Amniotic stem cell (primary cell): ENCODE measurements at places on chromosomes 1 and 21.

GRCh38 chr1:12011998-12012397 is 7.3 kb upstream of the MIIP start:
- DNase-seq = no peak

- DNase-seq = no peak
These were observed 1.0 kb downstream of the CCDC181 start for GRCh38 chr1:169426174-169426705.

- DNase-seq = no peak
These were observed 3.9 kb downstream of the NEGR1 start for GRCh38 chr1:72278461-72278860.

DNA sequence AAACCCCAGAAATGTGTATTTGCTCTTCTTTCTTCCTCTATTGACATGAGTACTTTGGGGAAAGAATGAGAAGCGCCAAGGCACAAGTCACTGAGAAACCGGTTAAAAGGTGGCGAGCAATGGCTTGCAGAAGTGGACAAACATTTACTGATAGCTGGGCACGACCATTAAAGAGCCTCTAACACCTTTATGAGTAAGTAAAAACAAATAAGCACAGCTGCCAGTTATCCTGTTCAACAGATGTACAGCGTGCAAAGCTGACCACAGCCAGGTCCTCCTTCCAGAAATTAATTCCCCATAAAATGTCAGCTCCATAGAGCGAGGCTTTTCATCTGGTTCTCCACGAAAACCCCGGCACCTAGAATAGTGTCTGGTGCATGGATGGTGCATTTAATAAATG is 72.7 kb downstream of the CAPZB start:
- no peak for DNase-seq

DNA sequence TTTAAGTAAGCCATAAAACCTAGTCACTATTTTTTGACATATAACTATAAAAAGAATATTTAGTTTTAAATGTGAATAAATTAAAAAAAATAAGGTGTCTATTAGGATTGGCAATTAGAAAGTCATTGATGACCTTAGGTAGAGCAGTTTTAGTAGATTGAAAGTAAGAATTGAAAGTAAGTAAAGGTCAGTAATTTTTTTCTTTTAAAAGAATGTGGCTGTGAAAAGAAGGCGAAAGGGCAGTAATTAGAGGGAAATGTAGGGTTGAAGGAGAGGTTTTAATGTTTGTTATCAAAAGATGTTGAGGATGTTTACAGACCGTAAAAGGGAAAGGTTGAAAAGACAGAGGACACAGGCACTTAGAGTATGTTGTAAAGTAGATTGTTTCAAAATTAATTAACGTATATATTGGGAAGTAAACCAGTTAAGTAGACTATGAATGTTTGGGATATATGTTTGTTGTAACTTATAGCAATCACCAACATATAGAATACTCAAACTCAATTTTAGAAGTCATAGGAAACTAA is 41.0 kb downstream of the ZFYVE9 start:
- DNase-seq = no peak

- DNase-seq = peak; percentile 51
These were observed 6.2 kb downstream of the NECTIN4 start for GRCh38 chr1:161082996-161083747.

DNA sequence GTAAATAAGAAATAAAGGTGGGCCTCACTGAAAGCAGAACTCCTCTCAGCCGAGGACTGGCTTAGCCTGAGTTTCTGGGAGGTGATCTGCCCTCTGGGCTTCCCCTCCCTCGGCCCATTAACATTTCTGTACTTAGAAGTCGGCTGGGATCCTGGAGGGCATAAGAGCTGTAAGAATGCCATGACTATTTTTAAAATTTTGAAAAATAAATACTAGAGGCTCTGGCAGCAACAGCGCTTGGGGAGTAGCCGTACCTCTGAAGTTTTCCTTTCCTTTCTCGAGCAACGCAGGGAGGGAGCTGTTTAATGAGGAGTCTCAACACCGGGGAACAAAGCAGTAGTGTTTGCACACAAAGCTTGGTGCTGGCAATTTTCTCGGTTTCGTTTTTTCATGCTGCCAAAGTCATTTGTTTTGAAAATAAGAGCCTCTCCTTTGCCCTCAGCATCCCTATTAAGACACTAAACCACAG is 498.7 kb downstream of the SMYD3 start:
- DNase-seq = no peak

DNA sequence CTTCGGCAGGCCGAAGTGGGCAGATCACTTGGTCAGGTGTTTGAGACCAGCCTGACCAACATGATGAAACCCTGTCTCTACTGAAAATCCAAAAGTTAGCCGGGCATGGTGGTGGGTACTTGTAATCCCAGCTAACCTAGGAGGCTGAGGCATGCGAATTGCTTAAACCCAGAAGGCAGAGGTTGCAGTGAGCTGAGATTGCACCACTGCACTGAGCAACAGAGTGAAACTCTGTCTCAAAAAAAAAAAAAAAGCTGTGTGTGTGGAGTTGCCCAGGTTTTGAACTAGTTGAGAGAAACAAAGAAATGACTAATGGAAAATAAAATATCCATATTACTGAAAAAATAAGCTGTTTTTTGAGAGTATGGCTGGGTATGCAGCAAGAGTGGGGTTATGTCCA is 100.2 kb downstream of the GTF2B start:
- no peak for DNase-seq

- no peak for DNase-seq
These were observed 162.3 kb downstream of the PSMG1 start for GRCh38 chr21:39020751-39021477.

GRCh38 chr1:235791532-235792060 is 75.1 kb downstream of the LYST start:
- no peak for DNase-seq

GRCh38 chr1:242454262-242455051 is 70.0 kb downstream of the PLD5 start:
- DNase-seq = no peak

DNA sequence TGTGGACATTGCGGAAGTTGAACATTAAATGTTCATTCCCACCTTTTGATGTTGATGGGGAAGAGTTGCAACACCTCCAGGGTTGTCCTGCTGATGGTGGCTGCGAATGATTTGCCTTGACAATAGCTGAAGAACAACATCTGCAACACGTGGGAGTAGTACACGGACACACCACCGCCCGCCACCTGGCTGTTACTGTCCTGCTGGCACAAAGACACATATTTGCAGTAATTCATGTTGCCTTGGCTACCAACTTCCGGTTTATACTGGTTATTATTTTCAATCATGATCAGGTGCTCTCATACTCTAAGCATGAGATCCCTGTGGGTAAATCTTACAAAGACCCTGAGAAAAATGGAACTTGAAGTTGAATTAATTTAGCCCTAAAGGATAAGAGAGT is 55.2 kb downstream of the UBR4 start:
- DNase-seq = no peak

DNA sequence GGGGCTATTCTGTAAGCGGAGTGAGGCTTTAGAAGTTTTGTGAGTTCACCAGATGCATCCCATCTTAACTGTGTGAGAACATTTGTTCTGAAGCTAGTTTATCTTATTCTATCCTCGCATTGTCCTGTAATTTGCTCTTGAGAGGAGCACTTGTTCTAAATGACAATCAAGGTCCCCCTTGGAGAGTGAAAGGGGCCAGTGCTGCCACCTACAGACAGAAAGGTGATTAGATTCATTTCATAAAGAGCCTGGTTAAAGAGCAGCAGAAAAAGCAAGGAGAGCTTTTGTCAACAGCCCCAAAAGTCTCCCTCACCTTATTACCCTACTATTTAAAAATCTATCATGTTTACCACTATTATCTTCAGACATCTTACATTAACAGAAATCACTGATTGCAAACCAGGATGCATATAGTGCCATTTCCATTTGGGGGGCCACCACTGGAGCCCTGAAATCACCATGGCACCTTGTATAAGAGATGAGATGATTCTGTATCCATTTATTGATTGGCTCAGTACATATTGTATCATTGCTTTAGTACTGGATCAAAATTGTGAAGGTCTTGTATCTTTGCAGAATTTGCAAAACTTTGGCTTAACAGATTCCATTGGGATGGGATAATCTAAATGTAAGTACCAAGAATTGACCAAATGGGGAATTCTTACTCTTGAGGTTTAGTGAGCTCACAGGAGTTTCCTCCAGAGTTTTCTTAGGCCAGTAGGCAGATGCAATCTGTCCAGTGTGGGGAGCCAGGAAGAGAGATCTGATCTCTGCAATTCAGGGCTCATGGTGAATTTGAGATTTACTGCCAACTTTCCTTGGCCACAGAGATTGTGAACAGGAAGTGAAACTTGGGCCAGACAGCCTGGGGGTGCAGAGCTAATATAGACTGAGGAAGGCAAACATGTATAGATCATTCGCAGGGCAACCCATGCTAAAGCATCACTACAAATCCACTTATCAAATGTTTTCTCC is 64.3 kb upstream of the TRABD2B start:
- no peak for DNase-seq

DNA sequence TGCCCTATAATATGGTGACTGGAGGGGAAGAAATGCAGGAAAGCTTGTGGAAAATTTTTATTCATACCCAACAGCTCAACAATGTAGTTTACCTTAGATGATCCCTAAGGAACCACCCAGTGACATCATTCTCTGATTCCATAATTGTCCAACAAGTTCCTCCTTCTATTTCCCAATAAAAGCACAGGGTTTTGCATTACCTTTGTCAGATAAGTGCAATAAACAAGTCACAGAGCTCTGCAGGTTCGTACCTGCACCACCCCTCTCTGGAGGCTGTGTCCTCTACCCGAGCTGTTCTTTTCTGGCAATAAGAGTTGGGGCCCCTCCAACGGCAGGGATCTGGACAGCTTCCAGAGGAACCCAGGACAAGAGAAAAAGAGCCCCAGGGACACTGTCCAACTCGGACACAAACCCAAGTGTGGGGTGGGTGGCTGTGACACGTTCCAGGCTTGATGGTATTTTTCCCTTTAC is 38.8 kb downstream of the RCAN1 start:
- DNase-seq = no peak

GRCh38 chr1:236204039-236204438 is 61.7 kb downstream of the GPR137B start:
- DNase-seq = no peak

GRCh38 chr1:87150143-87150542 is 178.5 kb upstream of the LMO4 start:
- no peak for DNase-seq

GRCh38 chr1:18464665-18465050 is 16.1 kb upstream of the KLHDC7A start:
- no peak for DNase-seq

DNA sequence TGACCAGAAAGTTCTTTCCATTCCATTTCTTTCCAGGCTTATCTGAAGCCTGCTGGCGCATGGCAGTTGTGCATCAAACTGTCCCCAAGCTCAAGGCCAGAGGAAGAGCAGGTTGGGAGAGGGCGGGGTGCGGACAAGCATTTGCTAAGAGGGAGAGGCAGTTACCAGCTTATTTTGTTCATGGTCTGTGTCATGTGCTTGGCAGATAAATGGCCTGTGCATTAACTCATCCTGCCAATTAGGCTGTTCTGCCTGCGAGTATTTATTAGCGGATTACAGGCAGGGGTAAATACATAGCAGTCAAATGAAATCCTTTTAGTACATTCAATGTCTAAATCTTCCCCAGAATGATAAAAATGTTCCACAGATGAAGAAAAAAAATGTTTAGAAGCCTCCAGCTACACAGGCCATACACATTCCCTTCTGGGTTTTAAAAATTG is 48.9 kb upstream of the B3GALNT2 start:
- no peak for DNase-seq

DNA sequence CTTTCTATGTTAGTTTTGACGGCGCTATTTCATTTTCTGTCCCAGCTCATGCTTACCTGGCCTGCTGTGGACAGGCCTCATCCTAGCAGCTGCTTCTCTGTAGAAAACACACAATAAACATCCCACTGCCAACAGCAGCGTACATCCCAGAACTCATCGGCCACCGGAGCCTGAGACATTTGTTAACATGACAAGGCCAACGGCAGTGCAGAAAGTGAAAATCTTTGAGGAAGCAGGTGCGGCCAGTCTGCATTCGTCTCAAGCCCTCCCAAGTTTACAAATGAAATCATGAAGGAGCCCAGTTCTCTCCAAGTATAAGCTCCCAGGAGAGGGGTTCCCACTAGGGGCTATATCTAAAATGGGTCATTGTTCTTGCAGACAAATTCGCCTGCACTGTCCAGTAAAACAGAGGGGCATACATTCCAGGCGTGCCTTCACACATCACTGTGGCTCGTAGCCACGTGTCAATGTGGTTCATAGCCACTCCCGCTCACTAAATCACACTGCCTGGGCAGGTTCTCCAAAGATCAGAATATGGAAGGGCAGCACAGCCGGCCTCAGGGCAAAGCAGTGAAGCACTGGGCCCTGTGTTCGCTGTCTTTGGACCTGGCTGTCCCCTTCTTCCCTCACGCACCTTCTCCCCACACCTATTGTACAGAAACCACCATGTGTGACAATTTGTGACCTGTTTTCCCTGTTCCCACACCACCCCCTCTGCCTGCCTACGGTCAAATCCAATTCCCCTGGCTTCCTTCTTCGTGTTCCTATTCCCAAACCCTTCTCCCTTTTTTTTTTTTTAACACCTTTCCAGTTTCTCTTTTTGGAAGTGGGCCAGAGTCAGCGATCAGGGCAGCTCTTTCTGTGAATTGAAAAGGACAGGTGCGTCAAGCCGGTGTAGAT is 27.0 kb upstream of the ABCG1 start:
- DNase-seq = no peak

- DNase-seq = no peak
These were observed 9.0 kb downstream of the ARHGEF2 start for GRCh38 chr1:155969377-155969791.

- no peak for DNase-seq
These were observed 90.0 kb downstream of the SELENOF start for GRCh38 chr1:86823821-86824500.

- DNase-seq = no peak
These were observed 10.3 kb downstream of the LMNA start for GRCh38 chr1:156124557-156125483.

- no peak for DNase-seq
These were observed 56.8 kb downstream of the PLD5 start for GRCh38 chr1:242467556-242468145.
